ENCODE measurements at places on chromosomes 13 and 19.

GRCh38 chr13:106090001-106090400 lies 445.5 kb downstream of the EFNB2 start:
- DNase-seq, result no peak

DNA sequence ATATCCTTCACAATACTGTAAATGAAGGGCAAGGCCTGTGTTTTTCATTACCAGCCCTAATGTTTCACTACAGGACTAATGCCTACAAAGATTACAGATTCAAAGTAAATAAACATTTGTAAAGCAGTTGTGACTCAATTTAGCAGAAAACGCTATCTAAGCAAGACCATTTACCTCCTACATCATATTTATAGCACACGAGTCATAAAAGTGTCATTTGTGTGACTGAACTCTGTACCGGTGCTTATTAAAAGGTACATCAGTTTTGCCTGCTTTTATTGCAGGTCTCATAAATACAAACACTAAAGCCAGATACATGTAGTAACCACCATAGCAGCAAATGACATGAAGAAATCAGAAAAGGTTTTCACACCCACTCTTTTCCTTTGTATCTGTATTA lies 61.5 kb upstream of the SLC15A1 start:
- DNase-seq, result no peak

- no peak for DNase-seq
Measured at GRCh38 chr13:24276306-24276705, 33.1 kb upstream of the C1QTNF9 start.

DNA sequence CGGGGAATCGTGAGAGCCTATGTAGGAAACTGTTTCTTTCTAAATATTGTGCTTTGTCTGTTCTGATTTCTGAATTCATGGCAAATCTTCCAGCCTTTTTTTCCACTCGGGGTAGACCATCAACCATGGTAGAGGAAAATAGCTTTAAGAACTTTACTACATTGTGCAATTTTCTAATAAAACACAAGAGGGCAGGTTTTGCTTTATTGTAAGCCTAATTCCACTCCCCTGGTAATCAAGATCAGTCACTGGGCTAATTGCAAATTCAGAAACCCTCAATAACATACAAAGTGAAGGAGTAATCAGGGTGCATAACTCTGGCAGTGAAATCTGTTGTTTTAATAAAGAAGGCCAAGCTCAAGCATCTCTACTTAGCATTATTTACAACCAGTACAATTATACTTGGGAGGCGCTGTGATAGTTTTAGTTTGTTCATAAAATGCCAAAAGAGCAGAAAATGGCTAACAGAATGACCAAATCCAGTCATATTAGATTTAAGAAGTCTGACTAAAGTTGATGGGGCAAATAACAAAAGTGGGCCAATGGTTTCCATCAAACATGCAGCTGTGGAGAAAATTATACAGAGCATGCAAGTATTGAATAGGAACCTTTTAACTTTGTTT lies 43.8 kb downstream of the DCT start:
- DNase-seq, result no peak

GRCh38 chr19:55676383-55676782 lies 1.4 kb downstream of the EPN1 start:
- DNase-seq, result no peak

DNA sequence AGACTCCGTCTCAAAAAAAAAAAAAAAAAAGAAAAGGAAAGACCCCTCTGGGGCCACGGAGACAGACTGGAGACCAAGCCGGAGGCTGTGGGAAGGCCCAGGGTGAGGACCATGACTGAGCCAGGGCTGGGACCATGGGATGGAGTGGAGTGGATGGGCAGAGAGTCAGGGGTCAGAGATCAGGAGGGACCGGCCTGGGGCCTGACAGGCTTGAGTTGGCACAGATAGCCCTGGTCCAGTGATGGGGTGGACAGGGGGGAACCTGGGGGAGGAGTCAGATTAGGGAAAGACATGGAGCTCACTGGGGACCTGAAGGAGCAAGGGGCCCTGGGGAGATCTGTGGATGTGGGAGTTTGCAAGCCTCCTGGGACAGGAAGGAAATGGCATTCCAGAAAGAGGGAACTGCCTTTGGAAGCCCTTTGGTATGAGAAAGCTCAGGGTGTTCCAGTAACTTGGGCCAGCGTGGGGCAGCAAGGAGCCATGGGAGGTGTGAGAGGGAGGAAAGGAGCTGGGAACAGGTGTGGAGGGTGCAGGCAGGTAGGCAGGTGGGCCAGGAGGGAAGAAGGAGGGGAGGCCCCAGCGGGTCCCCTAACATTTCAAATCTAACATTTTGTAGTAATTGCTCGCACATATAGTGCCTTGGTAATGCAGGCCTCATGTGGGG lies 6.3 kb upstream of the RPL13A start:
- no peak for DNase-seq
